ENCODE measurements at places on chromosomes 2 and 18.

- no peak for DNase-seq
Observed at GRCh38 chr2:236946871-236947270, 138.8 kb upstream of the COPS8 start.

- no peak for DNase-seq
Observed at GRCh38 chr2:1847846-1848598, 103.7 kb upstream of the PXDN start.

- DNase-seq, result peak; percentile 65
Observed at GRCh38 chr2:234502285-234502918, 5.5 kb upstream of the ARL4C start.

- DNase-seq, result peak; percentile 98
Observed at GRCh38 chr18:68449292-68449691, 265.6 kb downstream of the TMX3 start.

DNA sequence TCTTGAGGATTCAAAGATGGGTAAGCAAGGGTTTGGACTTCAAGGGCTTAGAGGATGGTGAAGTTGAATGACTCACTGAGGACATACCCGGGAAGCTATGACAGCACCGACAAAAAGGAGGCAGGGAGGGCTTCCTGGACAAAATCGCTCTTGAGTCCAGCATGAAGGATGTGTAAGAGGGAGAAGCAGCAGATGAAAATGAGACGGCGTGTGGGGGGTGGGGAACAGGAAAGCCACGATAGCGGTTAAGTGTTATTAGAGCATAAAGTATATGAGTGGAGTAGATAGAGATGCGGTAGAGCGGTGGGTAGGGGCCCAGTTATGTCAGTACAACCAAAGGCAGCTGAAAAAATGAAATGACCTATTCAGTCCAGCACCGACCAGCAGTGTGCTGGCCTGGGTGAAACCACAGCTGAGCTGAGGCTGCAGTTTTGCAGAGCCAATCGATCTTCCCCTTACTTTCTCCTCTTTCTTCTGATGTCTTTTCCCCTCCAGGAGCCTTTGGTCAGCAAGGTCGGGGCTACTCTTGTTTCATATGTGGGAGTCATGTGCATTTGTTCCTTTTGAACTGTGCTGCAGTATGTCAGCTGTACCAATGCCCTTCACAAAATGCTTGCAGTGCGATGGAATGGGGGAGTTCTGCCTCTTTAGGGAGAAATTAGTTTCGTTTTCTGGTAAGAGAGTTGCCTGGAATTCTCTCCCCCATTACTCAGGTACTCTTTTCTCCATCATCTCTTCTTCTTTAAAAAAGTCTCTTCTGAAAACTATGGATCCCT, 2.0 kb upstream of the THUMPD2 start:
- no peak for DNase-seq

DNA sequence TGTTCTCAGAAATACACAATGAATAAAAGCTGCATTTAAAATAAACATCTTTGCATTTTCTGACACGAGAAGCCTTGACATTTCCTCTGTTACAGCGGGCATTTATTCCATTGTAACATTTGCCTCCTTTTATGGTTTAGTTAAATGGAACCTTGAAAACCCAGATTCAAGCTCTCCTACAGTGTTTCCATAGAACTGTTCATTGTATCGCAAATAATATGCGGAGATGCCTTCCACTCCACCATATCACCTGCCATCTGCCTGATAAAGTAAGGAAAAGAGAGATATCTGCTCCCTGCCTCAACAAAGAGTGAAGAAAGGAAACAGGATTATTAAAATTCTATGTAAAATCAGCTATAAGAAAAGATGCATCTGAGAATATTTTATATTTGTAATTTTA, 69.8 kb downstream of the CDH19 start:
- no peak for DNase-seq

DNA sequence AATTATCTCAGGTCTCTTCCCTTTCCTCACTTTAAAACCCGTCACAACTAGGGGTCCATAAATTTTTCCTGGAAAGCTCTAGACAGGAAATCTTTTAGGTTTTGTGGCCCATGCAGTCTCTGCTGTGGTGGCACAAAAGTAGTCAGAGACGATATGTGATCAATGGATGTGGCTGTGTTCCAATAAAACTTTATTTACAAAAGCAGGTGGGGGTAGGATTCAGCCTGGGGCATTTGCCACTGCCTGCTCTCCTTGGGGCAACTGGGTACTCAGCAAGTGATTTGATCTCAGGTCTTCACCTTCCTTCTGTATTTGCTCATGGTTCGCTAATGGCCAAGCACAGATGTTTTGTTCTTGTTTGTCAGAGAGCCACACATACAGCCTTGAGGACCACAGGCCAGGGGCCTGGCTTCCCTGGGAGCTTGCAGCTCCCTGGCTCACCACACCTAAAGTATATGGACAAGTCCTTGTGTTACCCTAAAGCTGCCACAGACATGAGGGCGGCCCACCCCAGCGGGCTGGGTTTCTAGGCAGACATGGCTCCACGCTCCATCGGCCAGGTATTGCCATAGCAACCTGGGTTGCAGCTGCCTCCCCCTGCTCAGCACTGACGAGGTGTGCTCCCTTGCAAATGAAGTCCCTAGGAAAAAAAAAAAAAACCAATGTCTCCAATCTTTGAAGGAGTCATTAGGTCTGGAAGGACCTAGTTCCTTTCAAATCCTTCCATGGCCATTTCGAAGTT, 89.7 kb upstream of the YWHAQ start:
- no peak for DNase-seq

DNA sequence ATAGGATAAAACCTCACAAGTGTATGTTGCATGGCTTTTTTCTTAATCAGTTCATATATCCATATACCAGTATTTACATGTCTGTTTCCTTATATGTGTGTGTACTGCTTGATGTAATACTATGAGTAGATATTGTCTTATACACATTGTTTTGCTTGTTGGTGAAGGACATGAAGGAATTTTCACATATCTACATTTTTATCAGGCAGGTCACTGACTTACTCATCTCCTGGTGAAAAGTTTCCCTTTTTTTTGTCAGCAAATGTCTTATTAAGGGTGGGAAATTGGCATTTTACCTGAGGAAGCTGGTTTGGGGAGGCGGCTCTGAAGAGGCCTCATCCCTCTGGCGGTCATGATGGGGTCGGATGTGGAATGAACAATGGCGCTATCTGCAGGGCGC, 61.4 kb upstream of the LYPD1 start:
- DNase-seq, result no peak

DNA sequence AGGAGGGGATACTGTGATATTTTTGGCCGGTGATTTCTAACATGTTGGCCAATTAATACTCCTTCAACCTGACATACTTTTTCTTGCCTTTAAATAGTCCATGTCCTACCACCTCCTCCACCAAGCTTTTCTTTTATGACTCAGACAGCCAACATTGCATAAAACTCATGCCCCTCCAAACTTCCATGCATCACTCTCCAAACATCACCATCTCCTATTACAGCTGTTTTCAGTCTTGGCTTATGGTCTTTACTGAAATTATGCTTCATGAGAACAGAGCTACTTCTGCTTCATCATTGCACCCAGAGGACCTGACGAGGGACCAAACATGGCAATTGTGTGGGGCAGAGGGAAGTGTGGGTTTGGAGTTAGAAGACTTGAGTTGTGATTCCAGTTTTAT, 305.4 kb downstream of the LPIN1 start:
- DNase-seq, result peak; percentile 52

GRCh38 chr2:134308474-134309385, 54.9 kb downstream of the MGAT5 start:
- DNase-seq, result peak; percentile 16

- peak; percentile 32 for DNase-seq
Observed at GRCh38 chr2:17793803-17794354, 22.4 kb upstream of the MSGN1 start.

DNA sequence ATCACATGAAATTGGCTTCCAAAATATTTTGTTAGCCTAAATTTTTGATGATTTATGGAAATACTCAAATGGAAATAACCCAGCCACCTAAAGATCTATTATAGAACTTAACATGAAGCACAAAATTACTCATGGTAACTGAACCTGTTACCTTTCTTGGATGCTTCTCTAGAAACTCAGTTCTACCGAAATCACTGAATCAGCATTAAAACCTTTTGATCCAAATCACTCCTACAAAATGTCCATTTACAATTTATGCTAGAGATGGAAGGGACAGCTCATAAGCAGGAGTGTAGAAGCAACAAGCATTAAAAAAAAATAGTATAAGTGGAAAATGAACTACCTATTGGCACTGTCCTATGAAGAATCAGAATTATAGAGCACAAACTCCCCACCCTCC, 2.1 kb downstream of the PRPF40A start:
- DNase-seq, result no peak

DNA sequence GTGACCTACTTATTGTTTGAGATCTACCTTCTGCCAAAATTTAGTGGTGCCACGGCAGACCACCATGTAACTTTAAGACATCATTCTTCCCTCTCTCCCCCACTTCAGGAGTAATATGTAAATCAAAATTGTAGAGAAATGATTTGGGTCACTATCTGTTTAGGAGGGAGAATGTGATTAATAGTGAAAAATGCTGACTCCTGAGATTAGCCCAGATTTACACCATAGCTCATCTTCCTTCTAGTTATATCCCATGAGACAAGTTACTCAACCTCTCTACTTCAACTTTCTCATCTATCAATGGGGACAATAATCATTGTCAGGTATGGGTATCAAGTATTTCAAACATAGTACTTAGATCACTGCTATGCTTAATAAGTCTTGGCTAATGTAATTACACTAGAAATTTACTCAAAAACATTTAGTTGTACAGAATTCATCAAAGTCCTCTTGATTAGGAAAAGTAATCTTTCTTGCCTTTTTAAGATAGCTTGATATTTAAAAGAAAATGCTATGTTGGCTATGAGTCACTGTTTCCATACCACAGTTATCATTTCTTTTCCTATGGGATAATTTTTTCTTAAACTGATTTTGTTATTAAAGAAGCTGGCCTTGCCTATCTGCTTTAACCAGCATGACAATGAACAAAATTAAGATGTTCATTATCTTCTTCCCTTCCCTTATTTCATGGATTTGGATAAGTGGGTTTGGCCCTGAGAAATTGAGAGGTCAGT, 1038.9 kb upstream of the ZEB2 start:
- no peak for DNase-seq

- DNase-seq, result peak; percentile 10
Observed at GRCh38 chr2:44246436-44246835, 28.8 kb upstream of the SLC3A1 start.

- DNase-seq, result no peak
Observed at GRCh38 chr18:813172-814071, 1.4 kb upstream of the YES1 start.

DNA sequence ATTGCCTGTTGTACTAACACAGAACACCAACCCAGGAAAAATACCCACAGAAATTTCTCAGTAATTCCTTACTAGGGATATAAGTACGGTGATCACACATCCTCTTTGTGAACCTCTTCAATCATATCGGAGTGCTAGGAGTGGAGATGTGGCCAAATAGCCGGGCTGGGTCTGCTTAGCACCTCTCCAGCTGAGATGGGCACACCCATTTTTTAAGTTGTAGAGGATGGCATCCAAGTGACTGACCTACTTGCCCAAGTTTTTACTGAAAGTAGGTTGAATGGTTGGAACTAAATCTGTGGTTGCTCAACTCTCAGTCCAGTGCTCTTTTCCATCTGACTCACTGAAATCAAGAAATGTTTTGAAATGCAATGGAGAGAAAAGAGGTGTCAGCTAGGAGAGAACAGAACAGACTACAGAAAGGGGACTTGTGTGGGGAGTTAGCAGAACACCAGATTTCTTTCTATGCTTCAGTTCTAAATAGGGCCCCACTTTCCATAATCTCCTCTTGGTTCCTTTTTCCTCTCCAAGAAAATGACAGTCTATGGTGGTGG, 68.7 kb upstream of the FSHR start:
- DNase-seq, result peak; percentile 26

- no peak for DNase-seq
Observed at GRCh38 chr18:63783394-63783793, 8.2 kb downstream of the SERPINB7 start.

DNA sequence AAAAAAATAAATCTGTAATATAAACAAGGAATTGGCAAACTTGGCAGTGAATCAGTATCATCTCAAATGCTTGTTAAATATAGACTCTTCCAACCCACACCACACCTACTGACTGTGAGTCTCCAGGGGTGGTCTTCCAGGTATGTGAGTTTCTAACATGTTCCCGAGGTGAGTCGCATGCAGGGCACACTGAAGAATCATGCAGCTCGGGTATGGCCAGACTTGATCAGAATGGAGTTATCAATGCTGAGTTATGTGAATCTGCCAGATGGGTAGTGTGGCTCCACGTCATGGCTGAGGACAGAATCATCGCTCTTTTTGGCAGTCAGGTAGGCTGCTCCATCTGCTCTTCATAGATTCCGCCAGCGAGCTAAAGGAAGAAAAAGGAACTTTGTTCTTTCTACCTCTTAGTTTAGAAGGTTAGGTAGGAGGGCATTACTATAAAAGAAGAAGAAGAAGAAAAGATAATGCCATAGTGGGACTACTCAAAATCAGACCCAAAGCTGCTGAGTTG, 1279.7 kb upstream of the ZEB2 start:
- DNase-seq, result no peak

GRCh38 chr2:136408795-136409194, 290.8 kb upstream of the CXCR4 start:
- no peak for DNase-seq

- no peak for DNase-seq
Observed at GRCh38 chr2:236691799-236692167, 122.2 kb downstream of the ACKR3 start.

- no peak for DNase-seq
Observed at GRCh38 chr18:7624697-7625096, 57.6 kb downstream of the PTPRM start.

DNA sequence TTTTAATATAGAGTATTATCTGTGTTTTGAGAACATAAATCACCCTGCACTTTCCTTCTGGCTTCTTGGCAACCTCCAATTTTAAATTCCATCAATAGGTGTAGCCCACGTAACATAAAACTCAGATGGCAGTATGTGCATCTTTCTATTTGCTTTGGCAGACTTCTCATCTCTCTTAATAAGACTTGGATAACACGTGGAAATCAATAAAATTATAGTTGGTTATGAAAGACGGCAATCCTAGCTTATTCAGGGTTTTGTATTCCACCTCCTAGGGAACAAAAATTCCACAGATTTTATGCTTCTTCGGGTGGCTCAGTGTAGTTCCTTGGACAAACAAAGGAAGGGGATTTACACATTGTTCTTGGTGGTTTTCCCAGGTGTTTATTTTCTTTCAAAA, 299.3 kb downstream of the RND3 start:
- DNase-seq, result peak; percentile 44

DNA sequence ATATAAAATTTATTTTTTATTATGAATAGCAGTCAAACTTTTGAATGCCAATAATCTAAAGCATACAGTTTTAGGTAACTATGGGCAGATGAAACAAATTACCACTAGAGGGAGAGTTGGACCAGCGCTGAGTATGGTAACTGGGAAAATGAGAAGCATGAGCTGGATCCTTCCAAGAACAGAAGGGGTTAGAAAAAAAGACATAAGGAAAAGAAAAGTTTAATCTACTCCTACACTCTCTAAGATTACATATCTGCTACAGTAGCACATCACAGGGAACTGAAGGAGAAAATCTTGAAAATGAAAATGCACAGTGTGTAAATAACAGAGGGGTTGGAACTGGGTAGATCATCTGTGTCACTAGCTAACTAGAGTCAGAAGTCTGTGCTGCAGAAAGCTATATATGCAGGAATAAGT, 15.5 kb downstream of the REG3G start:
- no peak for DNase-seq

DNA sequence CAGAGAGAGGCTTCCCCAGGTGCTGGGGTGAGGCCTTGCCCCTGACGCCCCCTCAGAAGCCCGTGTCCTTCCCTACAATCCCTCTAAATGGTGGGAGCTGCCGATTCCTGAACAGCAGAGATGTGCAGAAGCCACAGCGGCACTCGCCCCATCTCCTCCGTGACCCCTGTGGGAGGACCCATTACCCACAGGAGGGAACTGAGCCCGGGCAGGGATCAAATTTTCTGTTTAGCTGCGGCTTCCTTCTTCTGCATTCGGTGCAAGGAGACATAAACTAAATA, 181.2 kb upstream of the RAB6C start:
- no peak for DNase-seq

All from AG10803 (cell line).